ENCODE measurements at places on chromosomes 13 and 19. TPM values are rescaled to one million over a fixed set of nuclear protein-coding genes. Genes with fewer than 3 reads are reported as not detected.

The CALR3 gene
- not detected for total RNA-seq

DNA sequence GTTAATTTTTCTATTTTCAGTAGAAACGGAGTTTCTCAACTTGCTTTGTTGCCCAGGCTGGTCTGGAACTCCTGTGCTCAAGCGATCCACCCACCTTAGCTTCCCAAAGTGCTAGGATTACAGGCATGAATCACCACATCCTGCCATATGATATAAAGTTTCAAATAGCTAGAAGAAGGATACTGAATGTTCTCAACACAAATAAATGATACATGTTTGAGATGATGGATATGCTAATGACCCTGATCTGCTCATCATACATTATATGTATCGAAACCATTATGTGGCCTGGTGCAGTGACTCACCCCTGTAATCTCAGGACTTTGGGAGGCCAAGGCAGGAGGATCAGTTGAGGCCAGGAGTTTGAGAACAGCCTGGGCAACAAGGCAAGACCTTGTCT is 11.5 kb downstream of the CIB3 start:
- DNase-seq: peak; percentile 40

DNA sequence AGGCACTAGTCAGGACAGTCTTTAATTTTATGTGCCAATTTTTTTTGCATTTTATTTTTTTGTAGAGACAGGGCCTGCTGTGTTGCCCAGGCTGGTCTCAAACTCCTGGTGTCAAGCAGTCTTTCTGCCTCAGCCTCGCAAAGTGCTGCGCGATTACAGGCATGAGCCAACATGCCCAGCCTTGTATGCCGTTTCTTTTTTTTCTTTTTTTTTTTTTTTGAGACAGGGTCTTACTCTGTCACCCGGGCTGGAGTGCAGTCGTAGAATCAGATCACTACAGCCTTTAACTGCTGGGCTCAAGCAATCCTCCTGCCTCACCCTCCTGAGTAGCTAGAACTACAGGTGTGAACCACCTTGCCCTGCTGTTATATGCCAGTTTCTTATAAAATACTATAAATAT is 26.4 kb downstream of the BORA start:
- no peak for DNase-seq

GRCh38 chr13:75399168-75399878 is 82.6 kb downstream of the TBC1D4 start:
- DNase-seq: peak; percentile 70

DNA sequence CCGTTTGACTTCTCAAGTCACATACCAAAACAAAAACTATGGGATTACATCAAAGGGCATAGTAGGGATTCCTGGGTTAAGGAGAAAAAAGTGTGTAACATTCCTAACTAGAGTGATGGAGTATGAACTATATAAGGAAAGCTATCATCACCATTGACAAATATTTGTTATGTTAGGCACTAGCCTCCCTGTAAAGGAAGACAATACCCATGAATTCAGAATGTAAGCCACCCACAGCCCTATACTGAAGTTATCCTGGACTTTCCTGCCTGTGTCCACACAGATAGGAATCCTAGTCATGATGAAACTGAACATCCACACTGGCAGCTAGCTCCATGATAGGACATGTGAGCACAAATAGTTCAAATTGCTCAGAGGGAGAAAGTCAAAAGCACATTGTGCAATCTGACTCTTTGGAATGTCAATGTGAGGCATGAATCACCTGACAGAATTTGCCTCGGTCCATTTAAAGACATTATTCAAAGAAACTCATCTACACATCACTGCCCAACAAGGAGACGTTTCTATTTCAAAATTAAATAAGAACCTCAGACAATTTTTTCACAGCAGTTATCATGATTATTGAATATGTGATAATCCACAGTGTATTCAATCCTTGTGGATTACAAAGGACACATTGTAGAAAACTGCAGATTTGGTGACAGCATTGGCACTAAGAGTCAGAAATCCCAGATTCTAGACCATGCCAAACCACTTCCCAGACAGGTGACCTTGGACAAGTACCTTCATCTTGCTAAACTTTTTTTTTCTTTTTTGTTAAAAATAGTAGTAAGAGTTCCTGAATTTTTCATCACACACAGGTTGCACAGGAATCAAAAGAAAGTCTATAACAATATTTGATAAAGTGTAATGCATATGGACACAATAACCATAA is 529.3 kb downstream of the IRS2 start:
- peak; percentile 95 for DNase-seq

GRCh38 chr19:38229585-38230073 is 5.6 kb upstream of the DPF1 start:
- DNase-seq: peak; percentile 88

GRCh38 chr13:48404952-48405351 is 8.0 kb downstream of the LPAR6 start:
- no peak for DNase-seq

- DNase-seq: no peak
Measured at GRCh38 chr19:18433735-18434398, 4.1 kb downstream of the ISYNA1 start.

DNA sequence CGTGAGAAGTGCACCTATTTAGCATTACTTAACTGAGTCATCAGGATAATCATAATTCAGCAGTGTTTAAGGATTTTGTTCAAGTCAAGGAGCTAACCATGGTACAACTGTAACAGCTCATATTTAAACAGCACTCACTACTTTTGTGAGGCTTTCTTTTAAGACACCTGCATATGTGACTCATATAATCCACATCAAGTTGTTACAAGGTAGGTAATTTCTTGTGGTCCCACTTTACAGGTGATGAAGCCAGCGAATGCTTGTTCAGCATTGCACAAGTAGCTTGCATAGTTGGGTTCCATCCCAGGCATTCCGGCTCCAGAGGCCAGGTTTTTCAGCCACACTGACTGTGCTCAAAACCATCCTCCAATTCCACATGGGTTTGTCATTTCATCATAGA is 569.2 kb downstream of the MYO16 start:
- DNase-seq: no peak

Data from fibroblast of villous mesenchyme (primary cell).